Psoas muscle (tissue), 8 donors: ENCODE measurements at places on chromosomes 1 and 21. TPM values are rescaled to one million over a fixed set of nuclear protein-coding genes. Genes with fewer than 3 reads are reported as not detected.

DNA sequence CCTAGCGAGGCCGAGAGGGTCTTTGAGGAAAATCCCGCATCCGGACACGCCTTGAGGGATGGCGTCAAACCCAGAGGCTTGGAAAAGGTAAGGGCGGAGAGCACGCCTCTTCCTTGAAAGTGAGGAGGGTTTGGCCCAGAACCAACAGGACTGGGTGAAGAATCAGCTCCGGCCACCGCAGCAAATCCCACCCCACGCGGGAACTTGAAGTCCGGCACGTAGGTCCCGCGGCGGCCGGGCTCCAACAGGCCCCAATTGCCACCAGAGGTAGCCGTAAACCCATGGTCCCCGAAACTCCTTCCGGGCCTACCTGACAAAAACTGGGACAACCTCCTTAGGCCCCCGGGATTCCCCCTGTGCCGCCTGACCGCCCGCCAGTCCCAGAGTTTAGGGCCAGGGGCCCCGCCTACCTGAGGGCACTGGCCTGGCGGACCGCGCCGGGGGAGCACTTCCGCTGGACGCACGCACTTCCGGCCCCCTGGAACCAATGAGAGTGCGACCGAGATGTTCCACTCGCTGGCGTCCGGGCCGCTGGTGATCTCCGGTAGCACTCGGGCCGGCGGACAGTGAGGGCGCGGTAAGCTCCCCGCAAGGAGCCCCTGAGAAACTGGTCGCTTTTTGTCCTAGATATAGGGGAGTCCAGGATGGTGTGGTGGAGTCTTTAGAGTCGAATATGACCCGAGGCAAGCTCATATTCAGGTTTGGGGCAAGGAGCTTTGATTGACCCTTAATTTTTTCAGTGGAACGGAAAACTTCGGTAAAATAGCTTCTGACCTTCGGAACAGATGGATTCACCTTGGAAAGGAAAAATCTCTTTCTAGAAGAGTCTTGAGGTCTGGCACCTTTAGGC is at the start of the genes LZIC and NMNAT1:
TSS of gene LZIC (minus strand) at position 453 of the 850 bp plus-strand sequence. CDS start 6,772 bp downstream, outside the sequence.
TSS of gene NMNAT1 (plus strand) at position 537 of the 850 bp plus-strand sequence. CDS start 28,599 bp downstream, outside the sequence.
- H3K27ac ChIP-seq, result peak within 1 kb of the TSS; percentile 91
- H3K4me3 ChIP-seq, result peak within 1 kb of the TSS; percentile 91
- peaks cover 31% of the 10 kb centered on the region for H3K4me1 ChIP-seq
- DNase-seq, result peak; percentile 96
- H3K36me3 ChIP-seq, result peaks cover 36% of the 10 kb centered on the region

The PROK1 gene
- 0.21 TPM for total RNA-seq

DNA sequence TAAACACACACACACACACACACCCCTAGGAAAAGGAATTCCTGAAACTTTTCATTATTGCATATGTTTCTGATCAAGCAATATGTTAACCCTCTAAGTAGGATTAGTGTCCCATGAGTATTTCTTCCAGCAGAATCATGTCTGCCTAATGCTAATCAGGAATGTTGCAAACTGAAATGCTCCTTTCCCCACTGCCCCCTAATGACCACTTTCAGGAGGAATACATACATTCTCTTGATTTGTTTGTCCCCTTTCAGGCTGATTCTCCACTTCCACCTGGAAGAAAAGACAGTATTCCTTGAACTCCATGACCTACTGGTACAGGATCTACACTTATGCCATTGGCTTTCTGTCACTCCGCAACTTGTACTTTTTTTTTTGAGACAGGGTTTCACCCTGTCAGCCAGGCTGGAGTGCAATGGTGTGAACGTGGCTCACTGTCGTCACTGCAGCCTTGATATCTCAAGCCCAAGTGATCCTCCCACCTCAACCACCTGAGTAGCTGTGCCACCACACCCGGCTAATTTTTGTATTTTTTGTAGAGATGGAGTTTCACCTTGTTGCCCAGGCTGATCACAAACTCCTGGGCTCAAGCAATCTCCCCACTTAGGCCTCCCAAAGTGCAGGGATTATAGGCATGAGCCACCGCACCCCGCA is 56.7 kb downstream of the LRIG2 start:
- no peaks in the 10 kb centered on the region for H3K27me3 ChIP-seq
- H3K4me3 ChIP-seq, result no peak overlapping the region
- no peak overlapping the region for H3K27ac ChIP-seq
- DNase-seq, result no peak

The NBPF20 gene
- total RNA-seq, result 0.50 TPM

The AMY1A gene
- total RNA-seq, result not detected
